Tibial nerve (tissue), 4 donors: ENCODE measurements at places on chromosomes 4 and X.
A peak's percentile ranks its signal among the peaks of the same experiment; 100 is the strongest.

GRCh38 chr4:138598226-138598625 is 356.1 kb upstream of the SLC7A11 start:
- H3K4me3 ChIP-seq = no peak overlapping the region
- H3K27me3 ChIP-seq = no peaks in the 10 kb centered on the region
- DNase-seq = no peak
- H3K36me3 ChIP-seq = no peaks in the 10 kb centered on the region

- no peak overlapping the region for H3K4me3 ChIP-seq
- H3K4me1 ChIP-seq = no peaks in the 10 kb centered on the region
- H3K36me3 ChIP-seq = no peaks in the 10 kb centered on the region
- no peak for DNase-seq
- no peak overlapping the region for H3K27ac ChIP-seq
- no peaks in the 10 kb centered on the region for H3K27me3 ChIP-seq
These were observed 69.1 kb upstream of the MXD4 start for GRCh38 chr4:2331043-2331420.

GRCh38 chr4:67273666-67274065 is 271.6 kb downstream of the CENPC start:
- no peak for DNase-seq
- no peaks in the 10 kb centered on the region for H3K27me3 ChIP-seq
- no peak overlapping the region for H3K27ac ChIP-seq
- H3K36me3 ChIP-seq = no peaks in the 10 kb centered on the region

GRCh38 chr4:48147621-48148020 is 13.6 kb upstream of the TXK start:
- H3K4me3 ChIP-seq = no peak overlapping the region
- H3K27me3 ChIP-seq = no peaks in the 10 kb centered on the region
- DNase-seq = no peak
- H3K4me1 ChIP-seq = no peaks in the 10 kb centered on the region

- DNase-seq = no peak
- H3K4me3 ChIP-seq = no peak overlapping the region
- no peak overlapping the region for H3K27ac ChIP-seq
These were observed 249.9 kb downstream of the PRDM5 start for GRCh38 chr4:120672558-120673147.

GRCh38 chrX:106626789-106627188 is 15.0 kb downstream of the RADX start:
- no peaks in the 10 kb centered on the region for H3K27me3 ChIP-seq
- H3K4me1 ChIP-seq = no peaks in the 10 kb centered on the region
- no peaks in the 10 kb centered on the region for H3K36me3 ChIP-seq
- DNase-seq = no peak

GRCh38 chr4:82753725-82754410 is 44.7 kb downstream of the SCD5 start:
- no peak overlapping the region for H3K4me3 ChIP-seq
- H3K27me3 ChIP-seq = no peaks in the 10 kb centered on the region
- H3K36me3 ChIP-seq = no peaks in the 10 kb centered on the region
- DNase-seq = no peak
- H3K4me1 ChIP-seq = peaks cover 12% of the 10 kb centered on the region

GRCh38 chr4:80340036-80340435 is 4.5 kb downstream of the CFAP299 start:
- H3K27ac ChIP-seq = no peak overlapping the region
- no peak overlapping the region for H3K4me3 ChIP-seq
- H3K36me3 ChIP-seq = no peaks in the 10 kb centered on the region

DNA sequence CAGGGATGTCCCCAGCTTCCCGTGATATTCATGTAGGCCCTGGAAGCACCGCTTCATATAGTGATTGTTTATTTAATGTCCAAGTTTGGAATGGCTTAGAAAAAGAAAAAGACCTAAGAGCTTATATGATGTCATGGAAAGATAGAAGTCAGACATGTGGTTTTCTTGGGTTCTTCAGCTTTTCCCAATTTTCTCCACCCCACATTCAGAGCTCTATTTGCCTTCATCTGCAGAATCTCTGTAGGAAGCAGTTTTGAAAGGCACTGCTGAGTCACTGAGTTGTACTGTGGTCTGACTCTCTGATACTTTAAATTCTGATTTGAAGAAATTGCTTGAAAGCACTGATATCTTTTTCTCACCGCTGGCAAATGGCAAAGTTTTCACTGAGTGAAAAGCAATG is 120.6 kb upstream of the EDNRA start:
- no peak for DNase-seq
- H3K4me3 ChIP-seq = no peak overlapping the region
- H3K4me1 ChIP-seq = peaks cover 19% of the 10 kb centered on the region
- H3K27ac ChIP-seq = no peak overlapping the region
- no peaks in the 10 kb centered on the region for H3K36me3 ChIP-seq
- no peaks in the 10 kb centered on the region for H3K27me3 ChIP-seq

DNA sequence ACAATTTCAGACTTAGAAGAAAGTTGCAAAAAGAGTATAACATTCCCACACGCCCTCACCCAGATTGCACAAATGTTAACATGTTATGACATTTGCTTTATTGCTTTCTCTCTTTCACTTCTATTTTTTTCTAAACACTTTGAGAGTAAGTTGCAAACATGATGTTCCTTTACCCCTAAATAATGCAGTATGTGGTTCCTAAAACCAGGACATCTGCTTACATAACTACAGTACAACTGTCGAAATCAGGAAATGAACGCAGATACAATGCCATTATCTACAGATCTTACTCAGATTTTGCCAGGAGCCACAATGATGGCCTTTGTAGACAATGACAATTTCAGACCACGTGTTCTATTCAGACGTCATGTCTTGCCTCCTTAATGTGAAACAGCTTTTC is 22.4 kb downstream of the SH3TC1 start:
- H3K4me3 ChIP-seq = no peak overlapping the region
- no peaks in the 10 kb centered on the region for H3K36me3 ChIP-seq
- peak; percentile 38 for DNase-seq
- H3K4me1 ChIP-seq = peaks cover 15% of the 10 kb centered on the region

GRCh38 chr4:184911310-184911709 is 85.5 kb upstream of the ACSL1 start:
- H3K27me3 ChIP-seq = no peaks in the 10 kb centered on the region
- no peaks in the 10 kb centered on the region for H3K4me1 ChIP-seq
- no peak overlapping the region for H3K27ac ChIP-seq
- H3K4me3 ChIP-seq = no peak overlapping the region
- no peaks in the 10 kb centered on the region for H3K36me3 ChIP-seq

- no peak for DNase-seq
- no peak overlapping the region for H3K4me3 ChIP-seq
- no peaks in the 10 kb centered on the region for H3K4me1 ChIP-seq
- H3K27me3 ChIP-seq = no peaks in the 10 kb centered on the region
- H3K36me3 ChIP-seq = no peaks in the 10 kb centered on the region
- H3K27ac ChIP-seq = no peak overlapping the region
These were observed 203.7 kb downstream of the CFAP299 start for GRCh38 chr4:80539190-80539589.

DNA sequence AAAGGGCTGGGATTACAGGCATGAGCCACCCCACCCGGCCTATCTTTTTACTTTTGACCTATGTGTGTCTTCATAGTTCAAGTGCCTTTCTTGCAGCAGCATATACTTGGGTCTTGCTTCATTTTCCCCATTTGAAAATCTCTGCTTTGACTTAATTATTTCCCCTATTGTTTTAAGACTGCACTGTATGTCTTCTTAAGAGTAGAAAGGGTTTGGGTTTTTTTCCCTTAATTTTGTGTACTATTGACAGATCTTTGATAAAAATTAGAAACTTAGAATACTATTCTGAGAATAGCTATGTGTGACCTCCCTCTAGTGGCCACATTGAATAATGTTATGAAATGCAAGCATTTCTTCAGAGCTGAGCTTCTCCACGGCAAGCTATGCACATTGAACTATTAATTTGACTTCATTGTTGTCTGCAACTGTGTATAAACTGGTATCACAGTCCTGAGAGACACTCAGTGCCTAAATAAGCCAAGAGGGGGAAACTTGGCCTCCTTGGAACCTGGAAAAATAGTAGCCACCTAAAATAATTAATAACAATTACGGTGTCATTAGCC is 8.7 kb upstream of the SLC25A4 start:
- no peaks in the 10 kb centered on the region for H3K4me1 ChIP-seq
- no peak overlapping the region for H3K27ac ChIP-seq
- DNase-seq = no peak
- H3K4me3 ChIP-seq = no peak overlapping the region
- no peaks in the 10 kb centered on the region for H3K27me3 ChIP-seq

DNA sequence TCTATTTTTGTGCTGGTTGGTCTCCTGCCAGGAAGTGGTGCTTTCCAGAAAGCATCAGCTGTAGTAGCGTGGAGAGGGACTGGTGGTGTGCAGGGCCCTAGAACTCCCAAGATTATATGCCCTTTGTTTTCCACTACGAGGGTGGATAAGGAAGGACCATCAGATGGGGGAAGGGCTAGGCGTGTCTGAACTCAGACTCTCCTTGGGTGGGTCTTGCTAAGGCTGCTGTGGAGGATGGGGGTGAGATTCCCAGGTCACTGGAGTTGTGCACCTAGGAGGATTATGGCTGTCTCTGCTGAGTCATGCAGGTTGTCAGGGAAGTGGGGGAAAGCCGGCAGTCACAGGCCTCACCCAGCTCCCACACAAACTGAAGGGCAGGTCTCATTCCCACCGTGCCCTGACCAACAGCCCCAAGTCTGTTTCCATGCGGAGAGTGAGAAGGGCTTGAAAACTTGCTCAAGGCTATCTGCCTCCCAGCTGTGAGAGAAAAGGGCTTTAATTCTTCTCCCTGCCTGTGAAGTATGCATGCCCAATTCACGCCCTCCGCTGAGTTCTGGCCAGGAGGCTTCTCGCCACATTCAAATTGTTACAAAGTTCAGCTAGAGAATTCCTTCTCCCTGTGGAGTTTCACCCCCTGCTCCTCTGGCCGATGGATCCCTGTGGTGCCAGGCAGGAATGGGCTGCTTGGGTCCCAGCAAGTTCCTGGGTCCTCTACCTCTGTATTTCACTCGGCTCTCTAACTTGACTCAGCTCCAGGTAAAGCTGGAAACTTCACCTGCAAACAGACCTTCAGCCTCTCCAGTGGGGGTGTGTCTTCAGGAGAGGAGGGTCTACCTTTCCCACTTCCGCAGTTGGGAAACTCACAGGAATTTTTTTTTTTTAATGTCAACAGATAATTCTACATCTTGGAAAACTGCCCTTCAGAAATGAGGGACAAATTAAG is 7.7 kb upstream of the CSTF2 start:
- H3K36me3 ChIP-seq = no peaks in the 10 kb centered on the region
- H3K27ac ChIP-seq = no peak overlapping the region
- H3K4me3 ChIP-seq = no peak overlapping the region
- H3K27me3 ChIP-seq = peaks cover 18% of the 10 kb centered on the region
- H3K4me1 ChIP-seq = no peaks in the 10 kb centered on the region
- no peak for DNase-seq

GRCh38 chr4:158169931-158170690 is 2.7 kb downstream of the GASK1B start:
- H3K4me3 ChIP-seq = peak overlapping the region; percentile 59
- H3K4me1 ChIP-seq = peaks cover 57% of the 10 kb centered on the region
- H3K36me3 ChIP-seq = no peaks in the 10 kb centered on the region
- H3K27me3 ChIP-seq = no peaks in the 10 kb centered on the region

DNA sequence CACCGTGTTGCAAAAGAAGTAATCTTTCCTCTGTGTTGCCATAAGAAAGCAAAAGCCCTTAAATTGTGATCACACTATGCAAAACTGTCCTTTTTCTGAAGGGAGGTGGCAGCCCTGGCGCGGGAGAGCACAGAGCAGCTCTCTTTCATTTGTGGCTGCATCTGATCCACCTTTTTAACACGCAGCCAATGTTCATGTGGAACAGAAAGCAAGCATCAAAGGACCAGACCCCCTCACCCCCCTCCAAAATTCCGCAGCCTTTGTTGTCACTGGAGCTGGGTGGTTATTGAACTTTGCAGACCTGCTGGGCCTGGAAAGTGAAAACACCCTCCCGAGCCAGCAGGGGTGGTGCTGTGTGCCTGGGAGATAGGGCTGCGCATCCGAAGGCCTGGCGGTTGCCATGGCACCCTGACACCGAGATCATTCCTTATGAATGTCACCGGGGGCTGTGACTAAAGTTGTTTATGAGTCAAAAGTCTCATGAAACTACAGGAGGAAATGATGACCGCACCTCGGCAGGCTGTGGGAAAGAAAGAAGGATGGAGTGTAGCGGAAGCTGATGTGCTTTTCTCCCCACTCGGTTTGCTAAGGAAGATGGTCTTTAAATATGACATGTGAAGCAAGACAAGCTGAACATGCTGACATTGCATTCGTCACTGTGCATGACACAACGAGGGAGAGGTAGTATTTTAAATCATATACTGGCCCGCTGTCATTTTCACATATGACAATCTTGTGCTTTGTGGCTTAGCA is 367.4 kb downstream of the UNC5C start:
- DNase-seq = no peak
- no peaks in the 10 kb centered on the region for H3K4me1 ChIP-seq
- H3K36me3 ChIP-seq = no peaks in the 10 kb centered on the region
- H3K27ac ChIP-seq = no peak overlapping the region

DNA sequence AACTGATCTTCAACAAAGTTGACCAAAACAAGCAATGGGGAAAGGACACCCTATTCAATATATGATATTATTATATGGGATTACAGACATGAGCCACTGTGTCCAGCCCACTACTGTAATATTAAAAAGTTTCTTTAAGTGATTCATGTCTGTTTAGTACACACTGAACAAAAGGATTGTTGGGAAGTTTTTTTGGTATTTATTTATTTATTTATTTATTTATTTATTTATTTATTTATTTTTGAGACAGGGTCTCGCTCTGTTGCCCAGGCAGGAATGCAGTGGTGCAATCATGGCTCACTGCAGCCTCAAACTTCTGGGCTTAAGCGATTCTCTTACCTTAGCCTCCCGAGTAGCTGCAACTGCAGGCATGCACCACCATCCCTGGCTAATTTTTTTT is 58.4 kb upstream of the PGAM4 start:
- H3K4me3 ChIP-seq = no peak overlapping the region
- no peak overlapping the region for H3K27ac ChIP-seq
- DNase-seq = no peak
- no peaks in the 10 kb centered on the region for H3K36me3 ChIP-seq

- DNase-seq = no peak
- no peaks in the 10 kb centered on the region for H3K36me3 ChIP-seq
- H3K4me3 ChIP-seq = no peak overlapping the region
These were observed 646 bp upstream of the GSX2 start for GRCh38 chr4:54099287-54099747.

- H3K4me3 ChIP-seq = no peak overlapping the region
- H3K27ac ChIP-seq = no peak overlapping the region
- H3K4me1 ChIP-seq = no peaks in the 10 kb centered on the region
- no peak for DNase-seq
These were observed 44.7 kb downstream of the TMEM150C start for GRCh38 chr4:82517043-82517442.

GRCh38 chr4:31294655-31295480 is 574.7 kb downstream of the PCDH7 start:
- H3K27me3 ChIP-seq = no peaks in the 10 kb centered on the region
- no peaks in the 10 kb centered on the region for H3K4me1 ChIP-seq
- H3K36me3 ChIP-seq = no peaks in the 10 kb centered on the region
- H3K27ac ChIP-seq = no peak overlapping the region
- H3K4me3 ChIP-seq = no peak overlapping the region

GRCh38 chr4:122815248-122815647 is 11.4 kb upstream of the FGF2 start:
- no peak overlapping the region for H3K27ac ChIP-seq
- H3K4me1 ChIP-seq = no peaks in the 10 kb centered on the region
- no peaks in the 10 kb centered on the region for H3K36me3 ChIP-seq
- DNase-seq = no peak
- H3K27me3 ChIP-seq = no peaks in the 10 kb centered on the region

- H3K27ac ChIP-seq = no peak overlapping the region
- H3K27me3 ChIP-seq = no peaks in the 10 kb centered on the region
- no peak overlapping the region for H3K4me3 ChIP-seq
- no peaks in the 10 kb centered on the region for H3K36me3 ChIP-seq
These were observed 62.5 kb downstream of the WFS1 start for GRCh38 chr4:6332042-6332668.
